ENCODE measurements at places on chromosomes 3 and 15.

DNA sequence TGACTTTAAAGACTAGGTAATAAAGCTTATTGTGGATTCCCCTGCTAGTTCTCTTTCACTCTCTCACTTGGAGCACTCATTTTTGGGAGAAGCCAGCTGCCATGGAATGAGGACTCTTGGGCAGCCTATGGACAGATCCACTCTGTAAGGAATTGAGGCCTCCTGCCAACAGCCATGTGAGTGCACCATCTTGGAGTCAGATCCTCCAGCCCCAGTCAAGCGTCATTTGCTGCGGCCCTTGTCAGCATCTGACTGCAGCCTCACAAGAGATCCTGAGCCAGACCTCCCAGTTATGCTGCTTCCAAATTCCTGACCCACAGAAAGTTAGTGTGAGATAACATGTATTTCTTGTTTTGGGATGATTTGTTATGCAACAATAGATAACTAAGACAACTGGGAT, 101.9 kb downstream of the SEMA6D start:
- ATAC-seq = no peak

GRCh38 chr15:77874063-77874462, 203.4 kb downstream of the TBC1D2B start:
- no peak for ATAC-seq

GRCh38 chr15:58988006-58988785, 733 bp downstream of the RNF111 start:
- ATAC-seq = peak; percentile 86

DNA sequence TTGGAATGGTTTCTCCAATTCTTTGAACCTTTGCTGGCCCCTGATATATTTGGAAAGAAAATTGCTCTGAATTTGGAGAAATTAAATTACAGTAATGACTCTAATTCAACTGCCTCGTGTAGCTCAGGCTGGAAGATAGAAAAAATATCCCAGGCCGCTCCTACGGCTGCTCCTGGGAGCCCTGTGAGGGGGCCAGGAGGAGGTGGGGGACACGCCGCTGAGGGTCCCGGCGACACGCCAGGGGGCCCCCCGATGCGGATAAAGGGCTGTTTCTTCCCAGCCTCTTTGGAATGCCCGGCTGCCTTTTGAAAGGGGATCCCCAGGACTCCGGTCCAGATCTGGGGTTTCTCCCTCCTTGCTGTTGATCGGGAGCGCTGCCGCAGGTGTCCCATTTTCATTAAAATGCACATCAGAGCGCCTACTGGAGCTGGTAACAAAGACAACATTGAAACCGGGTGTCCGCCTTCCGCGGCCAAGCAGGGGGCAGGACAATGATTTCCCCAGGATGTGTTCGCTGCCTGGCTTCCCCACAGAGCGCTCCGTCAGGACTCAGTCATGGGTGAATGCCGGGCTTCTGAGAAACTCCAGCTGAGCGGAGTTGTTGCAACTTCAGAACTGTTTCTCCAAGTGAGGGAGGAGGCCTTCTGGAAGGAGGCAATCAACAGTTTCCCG, 200.1 kb upstream of the KBTBD8 start:
- no peak for ATAC-seq

GRCh38 chr3:131250466-131250865, 131.1 kb upstream of the NUDT16 start:
- ATAC-seq = no peak

DNA sequence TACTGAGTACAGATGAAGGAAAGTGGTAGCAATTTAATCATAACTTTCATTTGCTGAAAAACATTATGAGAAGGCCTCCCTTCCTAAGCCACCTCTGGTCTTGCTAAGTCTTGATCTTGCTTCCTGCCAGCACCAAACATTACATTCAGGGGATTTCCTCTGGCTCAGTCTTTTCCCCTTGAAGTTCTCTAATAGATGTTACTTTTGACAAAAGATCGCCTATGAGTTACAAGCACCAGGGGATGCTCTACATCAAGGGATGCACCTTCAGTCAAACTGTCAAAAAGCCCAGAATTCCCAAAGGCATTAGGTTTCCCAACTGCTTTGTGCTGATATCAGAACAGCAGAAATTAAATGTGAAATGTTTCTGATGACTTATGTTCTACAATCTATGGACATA, 47.3 kb downstream of the AQP9 start:
- no peak for ATAC-seq

DNA sequence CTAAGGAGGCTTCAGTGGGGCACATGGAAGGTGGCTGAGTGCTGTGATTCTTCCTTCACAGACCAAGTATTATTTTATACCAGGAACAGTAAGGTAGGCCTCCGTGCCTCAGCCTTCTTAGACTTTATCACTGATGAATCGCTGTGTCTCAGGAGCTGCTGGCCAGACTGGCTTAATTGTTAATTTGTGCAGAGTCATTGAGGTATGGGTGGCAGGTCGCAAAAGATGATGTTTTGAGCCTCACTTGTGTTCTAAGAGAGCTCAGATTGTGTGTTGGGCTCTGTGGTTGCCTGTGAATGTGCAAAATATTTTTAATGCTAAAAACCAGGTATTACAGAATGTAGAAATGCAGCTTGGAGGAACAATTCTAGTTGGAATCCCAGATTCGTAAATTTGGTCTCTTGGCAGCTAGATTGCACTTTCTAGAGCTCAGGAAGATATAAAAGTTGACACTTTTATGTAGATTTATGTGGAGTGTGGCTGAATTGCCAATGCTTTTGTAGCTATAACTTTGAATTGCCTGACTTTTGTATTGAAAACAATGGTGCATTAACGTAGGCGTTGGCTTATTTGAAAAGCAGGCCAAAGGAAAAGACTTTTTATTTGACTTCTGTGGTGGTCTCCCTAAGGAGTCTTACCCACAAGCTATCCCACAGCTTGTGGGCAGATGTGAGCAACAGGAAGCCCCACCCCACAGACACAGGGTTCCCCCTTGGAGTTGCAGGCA, 53.4 kb downstream of the LARS2 start:
- ATAC-seq = no peak

GRCh38 chr3:186367631-186368030, 5.6 kb upstream of the DGKG start:
- no peak for ATAC-seq

GRCh38 chr15:59657635-59658125, 365 bp upstream of the GTF2A2 start:
- no peak for ATAC-seq

DNA sequence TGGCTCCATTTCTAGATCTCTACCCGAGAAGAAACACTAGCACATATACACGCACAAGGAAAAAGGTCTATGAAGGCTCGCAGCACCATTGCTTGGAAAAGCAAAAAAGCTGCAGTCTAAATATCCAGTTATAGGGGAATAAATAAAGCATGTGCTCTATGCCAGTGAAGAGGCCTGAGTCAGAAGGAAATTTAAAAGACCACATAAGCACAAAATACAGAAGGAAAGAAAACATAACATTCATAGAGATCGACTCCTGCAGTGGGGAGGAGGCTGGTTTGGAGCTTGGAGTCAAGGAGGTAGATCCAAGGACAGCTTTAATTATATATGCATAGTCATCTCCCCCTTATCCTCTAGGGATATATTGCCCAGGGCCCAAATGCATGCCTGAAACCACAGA, 114.4 kb downstream of the PDZRN3 start:
- no peak for ATAC-seq

DNA sequence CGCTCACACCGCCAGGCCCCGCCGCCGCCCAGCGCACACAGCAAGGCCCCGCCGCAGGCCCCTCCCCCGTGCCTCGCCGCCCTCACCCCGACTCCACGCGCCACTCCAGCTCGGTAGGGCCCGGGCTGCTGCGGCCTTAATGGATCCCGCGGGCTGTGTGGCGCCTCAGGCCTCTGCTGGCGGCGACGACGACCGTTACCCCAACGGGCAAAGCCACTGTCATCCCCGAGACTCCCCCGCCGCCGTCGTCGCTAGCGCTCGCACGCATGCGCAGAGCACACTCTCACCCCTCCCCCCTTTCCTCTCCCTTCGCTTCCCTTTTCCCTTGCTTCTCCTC, at the start of gene MSL2:
TSS of gene MSL2 (minus strand) at position 272 of the 337 bp plus-strand sequence. CDS start 1,222 bp downstream, outside the sequence.
- no peak for ATAC-seq

GRCh38 chr15:68275165-68275746, 2.3 kb upstream of the FEM1B start:
- ATAC-seq = no peak

GRCh38 chr15:25724899-25725298, 138.2 kb downstream of the ATP10A start:
- no peak for ATAC-seq

DNA sequence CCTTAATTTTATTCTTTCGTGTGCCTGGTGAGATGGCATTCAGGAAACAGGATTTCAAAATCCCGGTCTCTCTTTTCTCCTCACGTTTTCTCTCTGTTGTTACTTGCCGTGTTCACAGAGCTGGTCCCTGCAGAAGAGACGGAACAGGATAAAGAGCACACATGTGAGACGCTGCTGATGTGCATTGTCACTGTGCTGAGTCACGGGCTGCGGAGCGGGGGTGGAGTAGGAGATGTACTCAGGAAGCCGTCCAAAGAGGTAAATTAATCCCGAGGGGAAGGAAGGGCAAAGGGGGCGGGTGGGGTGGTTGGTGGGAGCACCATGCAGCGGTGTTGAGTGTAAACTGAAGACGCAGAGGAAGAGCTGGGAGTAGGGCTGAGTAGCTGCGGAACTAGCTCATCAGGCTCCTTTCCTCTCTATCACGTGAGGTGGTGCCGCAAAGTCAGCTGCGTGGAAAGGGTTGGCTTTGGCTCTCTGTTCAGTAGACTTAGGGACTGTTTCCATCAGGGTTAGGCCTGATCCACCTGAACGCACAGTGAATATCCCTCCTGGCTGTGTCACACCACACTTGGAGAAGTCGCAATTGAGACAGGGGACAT, 164.8 kb upstream of the BHLHE40 start:
- ATAC-seq = no peak

DNA sequence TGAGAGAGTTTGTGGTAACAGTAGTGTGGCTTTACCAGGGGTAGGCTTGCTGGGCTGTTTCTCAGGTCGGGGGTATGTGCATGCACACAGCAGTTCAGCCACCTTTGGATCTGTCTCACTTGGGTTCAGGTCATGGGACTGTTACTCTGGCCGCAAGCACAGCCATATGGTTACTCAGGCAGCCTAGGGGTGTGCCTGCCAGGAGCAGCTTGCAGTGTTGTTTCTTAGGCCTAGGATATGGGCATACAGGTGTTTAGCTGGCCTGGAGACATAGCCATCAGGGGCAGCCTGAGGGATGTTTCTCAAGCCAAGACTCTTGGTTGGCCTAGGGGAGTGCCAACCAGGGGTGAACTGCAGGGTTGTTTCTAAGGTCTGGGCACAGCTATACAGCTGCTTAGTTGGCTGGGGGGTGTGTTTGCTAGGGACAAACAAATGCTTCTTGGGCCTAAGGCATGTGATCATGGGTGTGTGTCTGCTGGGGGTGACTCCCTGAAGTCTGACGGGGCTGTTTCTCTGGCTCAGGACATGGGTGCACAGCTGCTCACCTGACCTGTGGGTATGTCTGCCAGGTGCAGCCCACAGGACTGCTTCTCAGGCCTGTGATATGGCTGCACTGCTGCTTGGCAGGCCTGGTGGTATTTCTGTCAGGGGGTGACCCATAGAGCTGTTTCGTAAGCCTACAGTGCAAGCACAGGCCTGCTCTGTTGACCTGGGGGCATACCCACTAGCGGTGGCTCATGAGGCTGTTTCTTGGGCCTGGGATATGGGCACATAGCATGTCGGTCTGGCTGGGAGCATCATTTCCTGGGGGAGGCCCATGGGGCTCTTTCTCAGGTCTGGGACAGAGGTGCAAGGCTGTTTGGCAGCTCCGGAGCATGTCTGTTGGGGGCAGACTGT, 168.0 kb upstream of the THRB start:
- peak; percentile 36 for ATAC-seq

GRCh38 chr15:73575636-73576247, 57.4 kb downstream of the NPTN start:
- no peak for ATAC-seq

DNA sequence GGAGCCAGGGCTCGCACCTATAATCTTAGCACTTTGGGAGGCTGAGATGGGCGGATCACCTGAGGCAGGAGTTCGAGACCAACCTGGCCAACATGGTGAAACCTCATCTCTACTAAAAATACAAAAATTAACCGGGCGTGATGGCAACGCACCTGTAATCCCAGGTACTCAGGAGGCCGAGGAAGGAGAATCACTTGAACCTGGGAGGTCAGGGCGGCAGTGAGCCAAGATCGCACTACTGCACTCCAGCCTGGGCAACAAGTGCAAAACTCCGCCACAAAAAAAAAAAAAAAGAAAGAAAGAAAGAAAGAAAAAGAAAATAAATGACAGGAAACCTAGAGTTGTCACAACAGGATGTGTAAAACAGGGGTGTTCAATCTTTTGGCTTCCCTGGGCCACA, 3.0 kb upstream of the NMB start:
- ATAC-seq = no peak

- ATAC-seq = no peak
Measured at GRCh38 chr3:48130321-48130904, 57.8 kb downstream of the CDC25A start.

- ATAC-seq = no peak
Measured at GRCh38 chr15:66595931-66596545, 30.2 kb upstream of the LCTL start.

GRCh38 chr3:57169872-57170623, 4.9 kb upstream of the IL17RD start:
- ATAC-seq = peak; percentile 84

- no peak for ATAC-seq
Measured at GRCh38 chr3:15800327-15800726, 2.5 kb upstream of the ANKRD28 start.

- no peak for ATAC-seq
Measured at GRCh38 chr3:125032100-125032643, 23.6 kb downstream of the HEG1 start.

- ATAC-seq = no peak
Measured at GRCh38 chr15:83547168-83547567, 100.0 kb downstream of the SH3GL3 start.

DNA sequence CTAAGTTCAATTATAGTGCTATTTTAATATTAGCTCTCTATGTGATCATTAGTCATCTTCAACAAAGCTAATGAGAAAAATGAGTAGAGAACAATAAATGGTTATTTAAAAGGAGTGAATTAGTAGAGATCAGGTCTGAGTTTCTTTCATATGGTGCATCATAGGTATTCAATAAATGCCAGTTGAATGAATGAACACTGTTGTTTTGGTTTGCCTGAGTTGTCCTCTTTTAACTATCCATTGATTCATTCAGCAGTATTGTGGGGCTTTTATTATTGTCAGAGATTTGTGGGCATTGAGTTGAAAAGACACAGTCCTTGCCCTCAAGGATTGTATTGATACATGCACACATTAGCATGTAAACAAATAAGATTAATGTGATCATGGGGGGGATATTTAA, 88.2 kb downstream of the AGBL1 start:
- no peak for ATAC-seq

GRCh38 chr3:103446953-103447629, 1012.3 kb downstream of the ZPLD1 start:
- ATAC-seq = no peak

DNA sequence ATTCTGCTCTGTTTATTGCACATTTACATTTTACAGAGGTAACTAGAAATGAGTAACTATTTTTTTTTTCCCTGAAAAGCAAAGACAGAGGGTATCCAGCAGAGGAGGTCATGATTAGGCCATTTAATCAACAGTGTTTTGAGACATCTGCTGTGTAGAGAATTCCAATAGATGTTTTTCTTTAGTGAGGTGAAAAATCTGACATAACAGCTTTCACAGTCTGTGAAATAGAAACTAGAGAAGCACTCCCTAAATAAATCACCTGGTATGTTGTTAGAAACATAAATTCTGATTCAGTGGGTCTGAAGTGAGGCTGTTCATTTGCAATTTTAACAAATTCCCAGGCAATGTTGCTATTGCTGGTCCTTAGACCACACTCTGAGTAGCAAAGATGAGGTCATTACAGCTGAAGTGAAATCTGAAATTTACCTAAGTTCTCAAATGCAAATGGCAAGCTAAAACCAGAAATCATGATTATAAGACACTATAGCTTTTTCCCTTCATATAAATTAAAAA, 329.2 kb upstream of the LRRC3B start:
- no peak for ATAC-seq

Measured in stimulated activated memory B cell treated with anti-CD40 and anti-IgM and Interleukin-4, amounts not matched to agents 10 μg/mL and 1 μg/mL and 100 μg/mL, for 72 hours (primary cell).